ENCODE measurements at places on chromosomes 13 and 19.

DNA sequence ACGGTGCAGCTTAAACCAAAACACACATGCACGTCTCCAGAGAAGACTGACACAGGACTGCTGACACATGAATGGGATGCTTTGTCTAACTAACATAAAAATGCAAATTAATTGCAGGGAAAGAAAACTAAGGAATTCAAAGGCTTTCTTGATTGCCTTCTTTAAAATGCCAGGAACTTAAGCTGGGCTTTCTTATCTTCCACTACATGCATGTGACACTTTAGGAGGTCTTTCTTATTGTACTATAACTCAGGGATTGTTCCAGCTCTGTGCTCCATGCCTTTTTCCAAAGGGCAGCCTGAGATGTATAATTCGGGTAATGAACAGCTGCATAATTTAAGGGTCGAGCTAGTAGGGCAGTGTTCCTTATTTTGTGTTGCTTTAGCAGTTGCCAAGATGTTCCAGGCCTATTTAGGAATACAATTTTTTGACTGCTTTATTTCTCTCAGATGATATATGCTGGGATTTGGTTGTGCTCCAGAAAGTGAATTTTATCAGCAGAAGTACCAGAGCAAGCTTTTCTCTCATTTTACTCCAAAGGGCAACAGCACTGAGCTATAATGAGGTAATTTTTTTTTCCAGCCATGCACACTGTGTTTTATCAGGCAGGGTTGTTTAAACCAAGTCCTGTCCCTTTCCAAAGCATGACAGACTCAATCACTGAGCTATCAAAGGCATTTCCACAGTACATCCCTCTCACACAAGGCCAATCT lies 885.2 kb downstream of the PCDH9 start:
- DNase-seq = no peak

GRCh38 chr13:106183410-106184065 lies 351.9 kb downstream of the EFNB2 start:
- no peak for DNase-seq

DNA sequence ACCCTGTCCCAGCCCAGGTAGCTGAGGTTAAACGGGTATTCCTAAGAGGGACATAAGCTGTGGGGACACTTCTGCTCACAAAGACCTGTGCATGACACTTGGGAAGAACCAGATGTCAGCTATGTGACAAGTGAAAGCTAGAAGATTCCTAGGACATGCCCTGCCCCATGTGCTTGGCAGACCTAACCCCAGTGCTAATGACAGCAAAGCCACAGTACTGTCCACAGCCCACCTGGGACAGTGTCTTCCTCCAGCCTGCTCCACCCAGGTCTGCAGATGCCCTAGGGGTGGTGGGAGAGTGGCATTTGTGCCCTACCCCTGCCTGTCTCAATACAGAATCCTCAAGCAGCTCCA lies 18.4 kb upstream of the EPHX3 start:
- no peak for DNase-seq

- no peak for DNase-seq
Observed at GRCh38 chr19:4707322-4707721, 16.3 kb downstream of the DPP9 start.

DNA sequence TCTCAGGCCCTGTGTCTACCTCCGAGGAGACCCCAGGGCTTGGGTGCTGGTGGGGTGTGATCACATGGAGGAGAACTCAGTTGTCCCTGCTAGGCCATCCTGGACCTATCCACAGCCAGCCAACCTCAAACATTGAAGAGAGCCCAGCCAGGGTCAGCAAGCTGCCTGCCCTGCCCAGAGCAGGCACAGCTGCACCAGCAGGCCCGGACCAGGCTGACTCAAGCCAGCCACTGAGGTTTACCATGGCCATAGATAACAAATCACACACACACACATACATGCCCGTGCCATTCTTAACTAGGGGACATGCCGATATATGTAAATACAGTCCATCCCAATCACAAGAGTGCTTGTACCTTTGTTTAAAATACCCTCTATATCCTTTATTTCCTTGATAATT lies 8.1 kb downstream of the ARHGEF7 start:
- DNase-seq = no peak

DNA sequence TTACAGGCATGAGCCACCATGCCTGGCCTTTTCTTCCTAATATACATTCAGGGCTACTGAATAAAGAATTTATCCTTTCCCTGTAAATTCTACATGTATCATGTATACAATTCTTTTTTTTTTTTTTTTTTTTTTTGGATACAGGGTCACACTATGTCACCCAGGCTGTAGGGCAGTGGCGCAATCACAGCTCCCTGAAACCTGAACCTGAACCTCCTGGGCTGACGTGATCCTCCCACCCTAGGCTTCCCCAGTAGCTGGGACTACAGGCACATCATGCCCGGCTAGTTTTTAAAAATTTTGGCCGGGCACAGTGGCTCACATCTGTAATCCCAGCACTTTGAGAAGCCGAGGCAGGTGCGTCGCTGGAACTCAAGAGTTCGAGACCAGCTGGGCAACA lies 6.5 kb upstream of the SLC44A2 start:
- DNase-seq = no peak

- DNase-seq = no peak
Observed at GRCh38 chr13:66971004-66971403, 259.1 kb downstream of the PCDH9 start.

DNA sequence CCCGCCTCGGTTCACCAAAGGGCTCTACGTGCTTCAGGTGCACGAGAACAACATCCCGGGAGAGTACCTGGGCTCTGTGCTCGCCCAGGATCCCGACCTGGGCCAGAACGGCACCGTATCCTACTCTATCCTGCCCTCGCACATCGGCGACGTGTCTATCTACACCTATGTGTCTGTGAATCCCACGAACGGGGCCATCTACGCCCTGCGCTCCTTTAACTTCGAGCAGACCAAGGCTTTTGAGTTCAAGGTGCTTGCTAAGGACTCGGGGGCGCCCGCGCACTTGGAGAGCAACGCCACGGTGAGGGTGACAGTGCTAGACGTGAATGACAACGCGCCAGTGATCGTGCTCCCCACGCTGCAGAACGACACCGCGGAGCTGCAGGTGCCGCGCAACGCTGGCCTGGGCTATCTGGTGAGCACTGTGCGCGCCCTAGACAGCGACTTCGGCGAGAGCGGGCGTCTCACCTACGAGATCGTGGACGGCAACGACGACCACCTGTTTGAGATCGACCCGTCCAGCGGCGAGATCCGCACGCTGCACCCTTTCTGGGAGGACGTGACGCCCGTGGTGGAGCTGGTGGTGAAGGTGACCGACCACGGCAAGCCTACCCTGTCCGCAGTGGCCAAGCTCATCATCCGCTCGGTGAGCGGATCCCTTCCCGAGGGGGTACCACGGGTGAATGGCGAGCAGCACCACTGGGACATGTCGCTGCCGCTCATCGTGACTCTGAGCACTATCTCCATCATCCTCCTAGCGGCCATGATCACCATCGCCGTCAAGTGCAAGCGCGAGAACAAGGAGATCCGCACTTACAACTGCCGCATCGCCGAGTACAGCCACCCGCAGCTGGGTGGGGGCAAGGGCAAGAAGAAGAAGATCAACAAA lies 2.6 kb downstream of the PCDH17 start:
- DNase-seq = no peak

DNA sequence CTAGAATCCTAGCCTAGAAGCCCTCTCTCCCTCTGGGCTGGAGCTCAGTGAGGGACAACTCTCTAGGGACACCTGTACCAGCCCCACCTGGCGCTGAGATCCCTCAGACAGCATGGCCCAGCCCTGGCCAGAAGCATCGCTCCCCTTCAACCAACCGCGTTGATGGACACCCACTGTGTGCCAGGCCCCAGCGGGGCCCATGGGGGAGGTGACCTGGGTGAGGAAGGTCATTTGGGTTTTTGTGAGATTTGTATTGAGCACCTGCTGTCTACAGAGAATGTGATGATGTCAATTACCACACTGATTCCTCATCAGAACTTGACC lies 9.2 kb upstream of the ARRDC2 start:
- no peak for DNase-seq

DNA sequence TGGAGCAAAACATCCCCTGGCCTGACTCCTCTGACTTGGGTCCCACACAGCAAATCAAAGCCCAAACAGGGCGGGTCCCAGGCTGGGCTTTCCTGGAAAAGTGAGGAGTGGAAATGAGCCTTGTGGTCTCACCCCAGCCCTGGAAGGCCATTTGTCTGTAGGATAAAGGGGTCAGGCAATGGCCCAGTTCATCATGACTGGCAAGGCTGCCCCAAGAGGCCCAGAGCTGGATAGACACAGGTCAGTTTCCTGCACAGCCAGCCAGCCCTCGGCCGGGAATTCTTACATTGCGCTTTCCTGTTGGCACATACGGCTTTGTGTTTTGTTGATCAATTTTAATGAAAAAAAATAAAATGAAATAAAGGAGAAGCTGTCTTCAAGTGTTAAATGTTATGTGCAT lies 174.3 kb downstream of the TSHZ3 start:
- DNase-seq = no peak

DNA sequence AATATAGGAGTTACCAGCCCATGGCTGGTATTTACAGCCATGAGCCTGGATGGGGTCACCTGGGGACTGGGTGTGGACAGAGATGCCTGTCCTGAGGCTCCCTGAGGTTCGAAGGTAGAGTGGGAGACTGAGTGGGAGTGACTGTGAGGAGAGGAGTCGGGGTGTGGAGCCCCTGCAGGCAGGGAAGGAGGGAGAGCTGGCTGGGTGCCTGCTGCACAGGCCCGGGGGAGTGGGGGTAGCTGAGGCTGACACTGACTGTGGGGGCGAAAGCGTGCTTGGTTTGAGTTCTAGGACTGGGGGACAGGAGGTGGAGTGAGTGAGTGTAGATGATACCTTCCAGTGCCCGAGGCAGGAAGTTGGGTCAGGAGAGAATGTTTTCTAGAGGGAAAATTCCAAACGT lies 7.1 kb downstream of the RAB11B start:
- no peak for DNase-seq

GRCh38 chr13:67097892-67098452 lies 132.2 kb downstream of the PCDH9 start:
- no peak for DNase-seq

GRCh38 chr13:102569488-102569887 lies 27.3 kb upstream of the TPP2 start:
- DNase-seq = no peak

GRCh38 chr13:32737111-32737571 lies 150.9 kb downstream of the PDS5B start:
- no peak for DNase-seq
